Heart left ventricle (tissue), 16 donors: ENCODE measurements at places on chromosomes 16 and 17. TPM values are rescaled to one million over a fixed set of nuclear protein-coding genes. Genes with fewer than 3 reads are reported as not detected.

The BTBD17 gene
- polyA plus RNA-seq: not detected

The CX3CL1 gene
- polyA plus RNA-seq: 13.7 TPM

The FBXL19 gene
- polyA plus RNA-seq: 7.9 TPM

The NEUROD2 gene
- not detected for polyA plus RNA-seq

The TMED6 gene
- not detected for polyA plus RNA-seq

The LGALS9C gene
- not detected for polyA plus RNA-seq

The KATNIP gene
- 5.8 TPM for polyA plus RNA-seq

The NUBP1 gene
- polyA plus RNA-seq: 60.0 TPM

The HSD17B2 gene
- 0.11 TPM for polyA plus RNA-seq

The PDIA2 gene
- polyA plus RNA-seq: 1.7 TPM

The SLC16A6 gene
- polyA plus RNA-seq: not detected

The CORO1A gene
- 16.8 TPM for polyA plus RNA-seq

The PFAS gene
- polyA plus RNA-seq: 11.8 TPM

The TBX6 gene
- 0.84 TPM for polyA plus RNA-seq

The PPM1E gene
- polyA plus RNA-seq: 1.0 TPM

The SLC47A1 gene
- polyA plus RNA-seq: 1.8 TPM

The PPP1R1B gene
- 2.5 TPM for polyA plus RNA-seq

The CRISPLD2 gene
- polyA plus RNA-seq: 16.2 TPM

The ANKRD40CL gene
- polyA plus RNA-seq: not detected

The VASN gene
- polyA plus RNA-seq: 6.1 TPM

The CNOT1 gene
- 81.1 TPM for polyA plus RNA-seq

The KCNAB3 gene
- polyA plus RNA-seq: 0.22 TPM

The TPSG1 gene
- polyA plus RNA-seq: not detected
